ENCODE measurements at places on chromosomes 4 and X.

DNA sequence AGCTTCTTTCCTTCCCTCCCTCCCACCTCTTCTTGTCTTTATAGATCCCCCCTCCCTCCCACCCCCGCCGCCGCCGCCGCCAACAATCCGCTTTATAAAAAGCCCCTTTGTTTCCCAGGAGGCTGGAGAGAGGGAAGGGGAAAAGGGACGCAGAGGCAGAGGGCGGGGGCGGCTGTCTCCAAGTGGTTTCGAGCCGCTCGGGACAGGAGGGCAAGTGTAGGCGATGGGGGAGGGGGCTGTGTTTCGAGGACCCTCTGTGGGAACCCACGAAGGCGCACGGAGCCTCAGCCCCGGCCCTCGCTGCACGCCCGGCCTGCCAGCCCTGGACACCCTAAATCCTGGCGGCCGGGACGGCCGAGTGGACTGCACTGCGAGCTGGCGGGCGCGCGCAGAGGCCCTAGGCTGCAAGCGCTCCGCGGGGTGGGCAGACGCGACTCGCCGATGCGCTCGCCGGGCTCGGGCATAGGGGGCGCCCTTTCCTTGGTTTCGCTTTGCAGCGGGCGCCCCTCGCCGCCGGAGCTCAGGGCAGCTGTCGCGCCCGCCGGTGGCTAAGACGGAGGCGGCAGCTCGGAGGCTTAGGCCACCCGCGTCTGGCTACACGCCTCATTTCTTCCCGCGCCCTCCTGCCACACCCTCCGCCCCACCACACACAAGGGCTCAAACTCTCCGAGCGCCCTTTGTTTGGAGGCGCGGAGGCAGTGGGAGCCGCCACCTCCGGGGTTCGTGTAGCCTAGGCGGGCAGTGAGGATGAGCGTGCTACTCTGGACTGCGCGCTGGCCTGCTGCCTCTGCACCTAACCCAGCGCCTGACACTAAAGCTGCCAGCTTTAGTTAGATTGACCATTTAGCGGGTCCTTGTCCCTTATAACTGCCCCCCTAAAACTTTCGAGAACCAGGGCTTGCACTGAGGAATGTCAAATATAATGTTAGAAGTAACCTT, 2.2 kb downstream of the MAMLD1 start:
- peak; percentile 26 for DNase-seq
- H3K4me1 ChIP-seq, result peaks cover 21% of the 10 kb centered on the region
- no peaks in the 10 kb centered on the region for H3K36me3 ChIP-seq

- H3K4me3 ChIP-seq, result no peak overlapping the region
- no peak overlapping the region for H3K27ac ChIP-seq
- DNase-seq, result no peak
- no peaks in the 10 kb centered on the region for H3K27me3 ChIP-seq
- no peaks in the 10 kb centered on the region for H3K36me3 ChIP-seq
- no peaks in the 10 kb centered on the region for H3K4me1 ChIP-seq
Observed at GRCh38 chr4:87257523-87257922, 37.1 kb upstream of the KLHL8 start.

- peaks cover 6% of the 10 kb centered on the region for H3K27me3 ChIP-seq
- H3K4me3 ChIP-seq, result no peak overlapping the region
- peaks cover 2% of the 10 kb centered on the region for H3K36me3 ChIP-seq
- no peak for DNase-seq
Observed at GRCh38 chr4:143711543-143712154, 11.2 kb upstream of the FREM3 start.

DNA sequence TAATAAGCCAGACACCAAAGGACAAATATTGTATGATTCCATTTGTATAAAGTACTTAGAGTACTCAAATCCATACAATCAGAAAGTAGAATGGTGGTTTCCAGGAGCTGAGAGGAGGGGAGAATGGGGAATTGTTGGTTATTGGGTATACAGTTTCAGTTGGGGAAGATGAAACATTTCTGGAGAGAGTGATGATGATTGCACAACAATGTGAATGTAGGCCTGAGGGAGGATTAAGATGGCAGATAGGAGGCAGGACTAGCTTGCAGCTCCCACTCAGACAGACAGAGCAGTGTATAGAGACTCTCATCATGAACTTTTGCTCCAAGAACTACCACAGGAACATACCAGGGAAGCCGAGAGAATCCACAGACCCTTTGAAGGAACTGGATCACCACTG, 75.7 kb upstream of the PAK3 start:
- peaks cover 10% of the 10 kb centered on the region for H3K27me3 ChIP-seq
- no peaks in the 10 kb centered on the region for H3K4me1 ChIP-seq
- no peak overlapping the region for H3K4me3 ChIP-seq
- H3K36me3 ChIP-seq, result no peaks in the 10 kb centered on the region
- no peak overlapping the region for H3K27ac ChIP-seq

- H3K4me3 ChIP-seq, result no peak overlapping the region
- no peaks in the 10 kb centered on the region for H3K36me3 ChIP-seq
- no peaks in the 10 kb centered on the region for H3K4me1 ChIP-seq
- DNase-seq, result no peak
Observed at GRCh38 chr4:109119852-109120251, 182.6 kb downstream of the COL25A1 start.

- H3K36me3 ChIP-seq, result no peaks in the 10 kb centered on the region
- DNase-seq, result no peak
- H3K4me1 ChIP-seq, result no peaks in the 10 kb centered on the region
- no peak overlapping the region for H3K27ac ChIP-seq
- H3K4me3 ChIP-seq, result no peak overlapping the region
- H3K27me3 ChIP-seq, result peaks cover 21% of the 10 kb centered on the region
Observed at GRCh38 chr4:122100508-122100907, 51.6 kb upstream of the BLTP1 start.

Data from stimulated activated naive B cell treated with anti-CD40 and anti-IgM and Interleukin-4, amounts not matched to agents 10 μg/mL and 1 μg/mL and 100 μg/mL, for 72 hours (primary cell).